ENCODE measurements at places on chromosomes 11 and 22.

DNA sequence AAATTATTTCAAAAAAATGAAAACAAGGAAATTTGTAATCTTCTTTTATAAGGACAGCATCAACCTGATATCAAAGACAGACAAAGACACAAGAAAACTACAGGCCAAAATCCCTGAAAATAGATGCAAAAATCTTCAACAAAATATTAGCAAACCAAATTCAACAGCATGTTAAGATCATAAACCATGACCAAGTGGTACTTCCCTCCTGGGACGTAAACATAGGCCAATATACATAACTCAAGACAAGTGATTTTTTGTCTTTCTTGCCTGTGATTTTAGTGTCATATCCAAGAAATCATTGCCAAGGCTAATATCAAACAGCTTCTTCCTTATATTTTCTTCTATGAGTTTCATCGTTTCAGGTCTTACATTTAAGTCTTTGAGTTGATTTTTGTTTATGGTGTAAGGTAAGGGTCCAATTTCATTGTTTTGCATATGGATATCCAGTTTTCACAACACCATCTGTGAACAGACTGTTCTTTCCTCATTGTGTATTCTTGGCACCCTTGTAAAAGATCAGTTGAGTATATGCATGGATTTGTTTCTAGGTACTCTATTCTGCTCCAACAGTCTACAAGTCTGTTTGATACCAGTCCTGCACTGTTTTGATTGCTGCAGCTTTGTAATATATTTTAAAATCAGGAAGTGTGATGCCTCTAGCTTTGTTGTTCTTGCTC lies 50.0 kb downstream of the SBF2 start:
- no peak for DNase-seq

- DNase-seq, result no peak
These were observed 22.9 kb upstream of the RCE1 start for GRCh38 chr11:66820381-66820780.

GRCh38 chr11:71331631-71332030 lies 79.3 kb upstream of the SHANK2 start:
- DNase-seq, result no peak

- DNase-seq, result no peak
These were observed 704.0 kb downstream of the KCNA4 start for GRCh38 chr11:29312812-29313211.

DNA sequence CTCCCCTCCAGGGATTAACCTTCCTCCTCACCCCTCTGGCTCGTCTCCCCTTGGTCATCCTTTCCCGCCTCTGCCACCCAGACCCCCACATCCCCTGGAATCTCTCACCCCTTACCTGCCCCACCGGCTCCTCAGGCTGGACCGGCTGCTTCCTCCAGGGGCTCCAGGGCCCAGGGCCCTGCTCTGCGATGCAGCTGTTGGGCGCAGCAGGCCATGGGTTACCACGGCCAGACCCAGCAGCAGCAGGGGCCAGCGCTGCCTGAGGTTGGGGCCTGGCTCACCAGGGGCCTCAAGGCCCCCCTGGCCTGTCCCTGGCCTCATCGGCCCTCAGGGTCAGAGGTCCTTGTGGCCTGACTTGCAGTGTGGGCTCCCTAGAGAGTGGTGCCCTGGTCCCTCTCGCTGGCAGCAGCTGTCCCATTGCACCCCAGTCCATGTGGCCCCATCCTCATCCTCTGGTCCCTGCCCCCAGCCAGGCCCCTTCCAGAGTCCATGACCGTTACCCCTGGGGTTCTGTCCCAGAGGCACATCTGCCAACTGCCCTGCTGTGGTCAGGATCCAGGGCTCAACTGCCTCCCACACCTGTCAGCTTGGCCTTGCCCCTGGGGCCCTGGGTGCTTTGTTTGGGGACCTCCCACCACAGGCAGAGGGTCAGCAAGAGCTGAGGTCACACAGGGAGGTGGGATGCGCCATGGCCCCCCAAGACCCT lies at the start of gene IGLL1:
Gene IGLL1, minus strand, starts transcription at position 421 of the 706 bp plus-strand sequence. Its CDS starts 100 bp downstream, at position 321.
- DNase-seq, result no peak

Data from stimulated activated CD8-positive, alpha-beta memory T cell treated with anti-CD3 and anti-CD28 coated beads, Interleukin-4, amount 100 ng/mL, for 4 hours (primary cell).